ACHN (cell line): ENCODE measurements at places on chromosomes 3 and 15.

DNA sequence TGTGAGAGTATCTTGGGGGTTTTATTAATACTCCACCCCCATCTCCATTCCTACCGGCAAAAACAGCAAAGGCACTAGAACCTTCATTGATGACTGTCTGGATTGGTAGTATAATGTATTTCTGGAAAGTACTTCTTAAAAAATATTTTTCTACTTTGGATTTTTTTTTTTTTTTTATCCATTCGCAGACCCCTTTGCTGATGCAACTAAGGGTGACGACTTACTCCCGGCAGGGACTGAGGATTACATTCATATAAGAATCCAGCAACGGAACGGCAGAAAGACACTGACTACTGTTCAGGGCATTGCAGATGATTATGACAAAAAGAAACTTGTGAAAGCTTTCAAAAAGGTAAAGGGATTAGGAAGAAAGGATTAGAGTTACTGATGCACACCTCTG lies 1.2 kb downstream of the EIF1B start:
- DNase-seq = no peak

DNA sequence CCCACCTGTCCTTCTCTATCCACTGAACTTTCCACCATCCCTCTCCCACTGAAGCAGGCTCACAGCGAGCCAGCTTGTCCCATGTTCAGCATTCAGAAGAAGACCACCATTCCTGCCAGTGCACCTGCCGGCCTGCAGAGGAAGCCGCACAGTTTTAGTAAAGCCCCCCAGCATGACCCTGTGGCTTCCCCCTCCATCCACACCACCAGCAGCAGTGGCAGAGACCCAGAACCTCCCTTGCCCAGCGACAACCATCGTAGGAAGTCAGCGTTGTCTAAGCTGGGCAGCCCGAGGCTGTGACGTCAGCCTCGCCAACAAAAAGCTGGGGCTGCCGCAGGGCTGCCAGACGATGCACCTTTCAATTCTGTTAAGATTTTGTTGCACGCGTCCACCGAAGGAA lies 66.6 kb upstream of the TAMM41 start:
- no peak for DNase-seq

GRCh38 chr15:42692536-42692935 lies 44.4 kb downstream of the CDAN1 start:
- no peak for DNase-seq

GRCh38 chr3:57893668-57894067 lies 114.6 kb upstream of the FLNB start:
- no peak for DNase-seq

DNA sequence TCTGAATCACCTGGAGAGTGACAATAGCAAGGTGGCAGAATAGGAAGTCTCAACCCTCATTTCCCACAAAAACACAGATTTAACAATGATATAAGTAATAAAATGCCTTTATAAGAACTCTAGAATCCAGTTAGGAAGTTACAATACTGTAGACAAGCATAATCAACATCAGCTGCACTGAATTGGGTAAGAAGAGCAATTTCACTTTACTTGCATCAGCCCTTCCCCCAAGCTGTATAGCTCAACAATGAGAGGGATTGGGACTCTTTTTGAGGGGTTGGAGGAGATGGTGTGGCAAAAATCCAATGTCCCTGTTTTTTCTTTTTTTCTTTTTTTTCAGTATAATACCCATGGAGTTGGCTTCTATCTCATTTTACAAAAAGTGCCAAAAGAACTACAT lies 63.1 kb downstream of the SERP1 start:
- no peak for DNase-seq

DNA sequence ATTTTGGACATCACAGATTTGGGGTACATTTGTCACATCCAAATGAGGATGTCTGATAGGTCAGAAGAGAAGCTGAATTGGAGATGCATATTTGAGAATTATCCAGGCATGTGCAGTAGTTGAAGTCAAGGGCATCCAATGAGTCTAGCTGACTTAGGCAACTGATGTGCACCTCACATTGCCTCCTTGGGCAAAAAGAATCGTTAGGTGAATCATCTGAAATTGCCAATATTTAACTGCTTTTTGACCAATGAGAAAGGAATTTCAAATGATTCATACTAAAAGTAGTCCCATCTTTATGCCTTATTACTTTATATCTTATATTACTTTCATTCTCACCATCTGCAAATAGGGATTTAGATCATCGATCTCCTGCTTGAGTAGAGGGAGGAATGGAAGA lies 117.7 kb downstream of the CD47 start:
- peak; percentile 56 for DNase-seq

DNA sequence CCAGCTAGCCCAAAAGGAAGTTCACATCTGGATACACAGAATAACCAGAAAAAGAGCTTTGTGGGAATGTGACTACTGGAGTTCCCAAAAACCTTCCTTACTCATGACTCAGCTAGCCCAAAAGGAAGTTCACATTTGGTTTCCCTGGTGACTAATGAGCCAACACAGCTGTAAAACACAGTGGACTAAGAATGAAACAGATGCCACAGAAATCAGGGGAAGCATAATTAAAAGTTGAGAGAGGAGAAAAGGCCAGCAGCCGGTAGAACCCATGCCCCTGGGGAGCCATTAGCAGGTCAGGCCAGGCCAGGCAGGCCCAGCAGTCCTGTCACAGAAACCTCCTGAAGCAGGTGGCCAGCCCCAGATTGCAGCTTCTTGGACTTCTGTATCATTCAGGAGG lies 130.3 kb downstream of the GHSR start:
- DNase-seq = peak; percentile 52

DNA sequence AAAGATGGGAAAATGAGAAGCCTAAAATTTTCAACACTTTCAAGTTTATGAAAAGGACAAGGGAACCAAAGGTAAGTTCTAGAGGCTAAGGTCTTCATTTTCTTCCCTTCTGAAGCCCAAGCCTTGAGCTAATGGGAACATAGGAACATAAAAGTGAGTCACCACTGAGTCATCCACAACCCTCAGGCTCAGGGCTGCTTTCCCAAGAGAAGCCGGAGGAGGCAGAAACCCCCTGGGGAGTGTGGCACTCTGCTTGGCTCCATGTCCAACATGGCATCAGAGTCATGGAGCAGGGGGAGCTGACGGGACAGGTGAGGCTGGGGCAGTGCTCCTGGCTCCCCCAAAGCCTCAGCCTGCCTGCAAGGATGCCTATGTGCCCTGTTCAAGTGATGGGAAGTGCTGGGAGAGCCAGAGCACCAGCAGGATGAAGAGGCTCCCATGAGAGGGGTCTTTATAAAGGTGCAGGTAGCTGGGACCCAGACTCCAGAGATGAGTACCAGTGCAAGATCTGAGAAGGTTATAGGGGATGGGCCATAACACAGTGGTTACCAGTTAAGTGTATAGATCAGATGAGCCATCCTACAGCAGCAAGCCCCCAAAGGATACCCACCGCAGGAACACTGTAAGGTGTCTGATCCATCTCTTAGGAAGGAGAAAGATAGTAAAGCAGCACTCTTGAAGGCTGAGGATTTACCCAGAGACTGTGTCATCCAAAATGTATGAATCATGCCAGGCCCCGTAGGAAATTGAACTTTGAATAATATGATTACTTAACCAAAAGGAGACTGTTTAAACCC lies 31.8 kb upstream of the RYR3 start:
- DNase-seq = peak; percentile 88

- DNase-seq = no peak
Measured at GRCh38 chr3:12317914-12318313, 29.0 kb downstream of the PPARG start.

DNA sequence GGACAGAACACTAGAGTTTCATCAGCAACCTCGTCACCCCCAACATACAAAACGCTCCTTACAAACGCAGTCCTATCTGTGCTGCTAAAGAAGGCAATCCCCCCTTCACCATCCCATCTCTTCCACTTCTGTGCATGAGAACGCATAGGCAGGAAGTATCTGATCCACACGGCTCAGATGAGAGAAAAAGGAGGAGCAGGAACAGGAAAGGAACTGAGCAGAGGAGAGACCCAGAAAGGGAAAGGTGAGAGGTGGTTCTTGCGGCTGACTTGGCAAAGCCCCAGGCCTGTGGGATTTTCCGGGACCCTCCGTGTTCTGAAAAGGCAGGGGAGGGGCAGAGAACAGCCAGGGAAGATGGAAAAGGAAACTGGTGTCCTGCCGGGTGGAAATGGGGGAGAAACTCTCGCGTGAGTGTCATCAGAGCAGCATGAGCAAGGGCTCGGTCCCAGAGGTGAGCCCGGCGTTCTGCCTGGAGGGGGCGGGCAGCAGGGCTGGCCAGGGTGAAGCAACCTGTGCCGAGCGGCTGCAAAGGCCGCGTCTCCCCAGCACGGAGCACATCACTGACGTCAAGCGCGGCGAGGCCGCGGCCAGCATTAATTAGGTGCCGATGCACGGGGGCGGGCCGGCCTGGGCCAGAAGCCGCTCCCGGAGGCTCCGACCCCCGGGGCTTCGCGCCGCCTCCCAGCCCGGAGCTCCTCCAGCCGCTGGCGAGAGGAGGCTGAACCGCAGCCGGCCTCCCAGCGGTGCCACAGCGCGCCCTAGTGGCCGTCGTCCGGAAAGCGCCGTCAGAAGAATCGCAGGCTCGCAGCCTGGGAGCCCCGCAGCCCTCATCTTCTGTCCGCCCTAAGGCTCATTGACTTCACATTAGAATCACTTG lies 35.8 kb downstream of the CPN2 start:
- DNase-seq = peak; percentile 73

- no peak for DNase-seq
Measured at GRCh38 chr3:175278680-175279079, 419.5 kb downstream of the NAALADL2 start.

DNA sequence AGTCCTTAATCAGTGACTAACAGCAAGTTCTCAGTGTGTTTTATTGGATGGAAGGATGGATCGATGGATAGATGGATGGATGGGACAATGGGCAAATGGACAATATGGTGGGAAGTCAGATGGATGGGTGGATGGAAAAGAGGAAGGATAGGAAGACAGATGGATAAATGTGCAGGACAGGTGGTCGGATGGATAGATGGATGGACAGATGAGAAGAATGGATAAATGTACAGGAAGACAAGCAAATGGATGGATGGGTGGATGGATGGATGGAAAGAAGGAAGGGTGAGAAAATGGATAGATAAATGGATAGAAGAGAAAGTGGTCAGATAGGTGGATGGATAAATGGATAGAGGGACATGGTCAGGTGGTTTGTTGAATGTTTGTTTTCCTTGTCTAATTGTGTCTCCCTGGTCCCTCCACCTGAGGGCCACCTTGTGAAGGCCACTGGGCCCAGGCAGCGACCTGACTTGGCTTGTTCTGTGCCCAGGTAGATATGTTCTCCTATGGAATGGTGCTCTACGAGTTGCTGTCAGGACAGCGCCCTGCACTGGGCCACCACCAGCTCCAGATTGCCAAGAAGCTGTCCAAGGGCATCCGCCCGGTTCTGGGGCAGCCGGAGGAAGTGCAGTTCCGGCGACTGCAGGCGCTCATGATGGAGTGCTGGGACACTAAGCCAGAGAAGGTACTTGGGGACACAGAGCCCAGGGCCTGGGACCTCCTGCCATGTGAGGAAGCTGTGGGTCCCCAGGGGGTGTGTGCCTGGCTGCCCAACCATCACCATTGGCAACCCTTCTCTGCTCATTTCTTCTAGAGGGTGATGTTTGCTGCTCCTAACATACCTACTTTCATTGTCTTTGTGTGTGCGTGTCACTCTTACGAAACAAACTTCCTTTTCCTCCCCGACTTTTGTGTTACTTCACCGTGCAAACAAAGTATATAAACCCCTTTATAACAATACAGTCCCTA lies 137.5 kb downstream of the LRRK1 start:
- no peak for DNase-seq

DNA sequence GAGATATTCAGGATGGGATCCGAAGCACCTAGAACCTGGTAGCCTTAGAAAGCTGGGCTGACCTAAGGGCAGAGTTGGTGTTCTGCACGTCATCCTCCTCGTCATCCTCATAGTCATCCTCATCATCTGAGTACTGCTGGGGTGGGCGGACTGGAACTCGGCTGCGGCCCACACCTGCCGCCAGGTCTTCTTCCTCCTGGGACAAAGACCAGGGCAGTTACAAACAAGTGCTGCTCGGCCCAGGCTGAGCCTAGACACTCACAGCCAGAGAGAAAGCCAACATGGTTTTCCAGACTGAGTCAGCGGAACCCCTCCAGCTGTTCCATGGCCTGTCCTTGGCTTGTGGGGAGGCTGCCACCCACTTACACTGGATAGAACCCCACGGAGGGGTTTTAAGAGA lies 40.5 kb downstream of the SEMA3G start:
- DNase-seq = no peak

DNA sequence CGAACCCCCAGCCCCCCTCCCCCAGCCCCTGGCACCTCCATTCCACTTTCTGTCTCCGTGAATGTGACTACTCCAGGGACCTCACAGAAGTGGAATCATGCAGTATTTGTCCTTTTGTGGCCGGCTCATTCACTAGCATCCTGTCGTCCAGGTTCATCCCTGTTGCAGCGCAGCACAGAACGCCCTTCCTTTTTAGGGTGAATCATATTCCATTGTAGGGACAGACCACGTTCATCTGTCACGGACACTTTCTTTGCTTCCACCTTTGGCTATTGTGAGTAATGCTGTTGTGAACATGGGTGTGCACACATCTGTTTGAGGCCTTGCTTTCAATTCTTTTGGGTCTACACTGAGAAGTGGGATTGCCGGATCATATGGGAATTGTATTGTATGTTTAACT lies 148.9 kb upstream of the IQSEC1 start:
- DNase-seq = no peak
